ENCODE measurements at places on chromosomes 4 and X.

GRCh38 chr4:1376841-1377605 is 29.2 kb downstream of the NKX1-1 start:
- DNase-seq = no peak

GRCh38 chr4:69951602-69952001 is 13.9 kb downstream of the CSN2 start:
- no peak for DNase-seq

DNA sequence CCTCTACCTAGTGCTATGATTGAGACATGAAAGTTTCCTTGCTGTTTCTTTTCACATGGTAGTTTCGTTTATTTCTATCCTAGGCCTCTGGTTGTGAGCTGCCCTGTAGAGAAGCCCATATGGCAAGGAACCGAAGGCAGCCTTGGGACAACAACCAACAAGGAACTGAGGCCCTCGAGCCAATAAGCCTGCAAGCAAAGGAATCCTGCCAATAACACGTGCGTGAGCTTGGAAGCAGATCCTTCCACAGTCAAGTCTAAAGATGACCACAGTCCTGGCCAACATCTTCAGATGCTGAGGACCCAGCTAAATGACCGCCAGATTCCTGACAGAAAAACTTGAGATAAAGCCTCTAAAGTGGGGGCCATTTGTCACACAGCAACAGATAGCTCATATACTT is 100.4 kb upstream of the FAM9B start:
- no peak for DNase-seq

- DNase-seq = no peak
These were observed 22.2 kb downstream of the C4orf50 start for GRCh38 chr4:5995901-5996623.

GRCh38 chr4:107548211-107548905 is 171.7 kb downstream of the PAPSS1 start:
- DNase-seq = no peak

DNA sequence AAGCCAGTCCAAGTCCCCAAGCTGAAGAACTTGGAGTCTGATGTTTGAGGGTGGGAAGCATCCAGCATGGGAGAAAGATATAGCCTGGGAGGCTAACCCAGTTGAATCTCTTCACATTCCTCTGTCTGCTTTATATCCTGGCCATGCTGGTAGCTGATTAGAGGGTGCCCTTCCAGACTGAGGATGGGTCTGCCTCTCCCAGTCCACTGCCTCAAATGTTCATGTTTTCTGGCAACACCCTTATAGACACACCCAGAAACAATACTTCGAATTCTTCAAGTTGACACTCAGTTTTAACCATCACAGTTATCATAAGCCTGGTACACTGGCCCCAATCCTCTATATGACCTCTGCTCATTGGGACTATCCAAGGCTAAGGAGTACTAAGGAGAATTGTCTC is 124.1 kb upstream of the WDR1 start:
- DNase-seq = no peak

- DNase-seq = no peak
These were observed 100.1 kb downstream of the GATB start for GRCh38 chr4:151660676-151661075.
